ENCODE measurements at places on chromosomes 5 and 9.

DNA sequence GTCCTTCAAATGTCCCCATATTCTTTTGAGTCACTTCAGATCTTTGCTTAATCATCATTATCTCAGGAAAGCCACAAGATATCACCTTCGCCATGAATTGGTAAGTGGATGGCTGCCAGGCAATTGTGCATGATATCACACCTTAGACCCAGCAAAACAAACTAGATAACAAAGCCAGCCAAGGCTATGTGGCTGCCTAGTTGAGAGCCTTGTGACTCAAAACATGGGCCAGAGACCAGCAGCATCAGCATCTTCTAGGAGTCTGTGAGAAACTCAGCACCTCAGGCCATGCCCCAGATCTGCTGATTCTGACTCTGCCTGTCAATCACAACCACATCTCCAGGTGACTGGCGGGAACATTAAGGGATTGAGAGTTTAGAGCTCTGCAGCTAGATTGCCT is 82.8 kb downstream of the SLIT3 start:
- DNase-seq, result peak; percentile 32

DNA sequence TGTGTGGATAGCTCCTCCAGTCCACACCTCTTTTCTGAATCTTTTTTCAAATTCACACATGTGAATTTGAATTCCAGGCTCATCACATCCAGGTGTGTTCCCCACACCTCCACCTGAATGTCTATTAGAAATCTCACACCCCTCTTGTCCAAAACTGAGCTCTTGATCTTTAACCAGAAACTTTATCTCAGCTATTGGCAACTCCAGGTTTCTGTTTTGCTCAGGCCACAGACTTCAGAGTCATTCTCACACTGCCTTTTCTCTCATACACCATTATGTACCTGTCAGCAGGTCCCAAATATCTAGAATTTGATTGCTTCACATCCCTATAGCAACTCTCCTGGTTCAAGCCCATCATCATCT is 11.6 kb downstream of the NIPSNAP3B start:
- DNase-seq, result no peak

- no peak for DNase-seq
Measured at GRCh38 chr5:133995883-133996563, 8.8 kb downstream of the VDAC1 start.

DNA sequence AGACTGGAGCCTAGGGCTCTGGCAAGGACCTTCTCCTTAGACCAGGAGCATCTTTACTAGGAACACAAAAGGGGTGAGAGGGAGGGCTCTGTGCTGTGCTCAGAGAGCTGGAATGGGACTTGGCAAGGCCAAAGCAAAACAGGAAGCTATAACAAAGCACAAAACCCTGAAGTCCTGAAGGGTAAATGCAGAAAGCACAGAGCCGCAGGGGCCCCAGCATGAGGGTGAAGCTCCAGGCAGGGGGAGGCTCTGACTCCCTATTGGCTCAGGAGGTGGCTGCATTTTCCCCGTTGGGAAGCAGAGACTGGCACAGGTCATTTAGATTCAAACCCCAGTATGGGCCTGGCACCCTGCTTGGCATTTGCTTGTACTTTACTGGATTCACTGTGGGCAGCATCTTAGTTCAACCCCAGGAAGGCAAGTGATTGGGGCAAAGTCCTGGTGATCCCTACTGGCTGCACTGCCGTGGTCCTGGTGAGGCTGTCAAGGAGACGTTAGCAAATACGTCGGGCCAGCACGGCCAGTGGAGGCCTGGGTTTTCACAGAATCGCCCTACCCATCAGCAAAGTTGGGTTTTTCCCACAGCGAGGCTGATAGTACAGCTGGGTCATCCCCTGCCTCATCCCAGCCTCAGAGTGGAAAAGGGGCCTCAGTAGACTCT is 46.3 kb downstream of the GGTA1 start:
- no peak for DNase-seq

- DNase-seq, result no peak
Measured at GRCh38 chr9:908536-909205, 67.2 kb downstream of the DMRT1 start.

DNA sequence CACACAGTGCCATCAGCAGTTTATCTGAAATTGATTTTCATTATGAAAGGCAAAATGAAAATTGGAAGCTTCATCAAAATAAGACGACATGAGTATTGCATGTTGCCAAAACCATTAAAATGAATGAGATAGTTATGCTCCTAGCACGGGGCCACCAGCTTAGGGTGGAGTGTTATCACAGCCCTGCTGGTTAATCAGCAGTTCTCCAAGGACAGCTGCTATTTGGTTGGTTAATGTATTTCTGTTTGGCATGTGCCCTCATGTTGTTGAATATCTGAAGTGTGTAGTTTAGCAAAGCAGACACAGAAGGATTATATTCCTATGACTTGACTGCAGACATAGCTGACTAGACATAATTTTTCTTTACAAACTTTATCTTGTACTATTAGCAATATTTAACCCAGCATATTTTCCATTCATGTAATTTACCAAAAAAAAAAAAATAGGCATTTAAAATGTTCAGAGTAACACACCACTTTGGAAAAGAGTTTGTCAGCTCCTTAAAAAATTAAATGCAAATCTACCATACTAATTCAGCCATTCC is 98.6 kb upstream of the PIK3R1 start:
- DNase-seq, result no peak

DNA sequence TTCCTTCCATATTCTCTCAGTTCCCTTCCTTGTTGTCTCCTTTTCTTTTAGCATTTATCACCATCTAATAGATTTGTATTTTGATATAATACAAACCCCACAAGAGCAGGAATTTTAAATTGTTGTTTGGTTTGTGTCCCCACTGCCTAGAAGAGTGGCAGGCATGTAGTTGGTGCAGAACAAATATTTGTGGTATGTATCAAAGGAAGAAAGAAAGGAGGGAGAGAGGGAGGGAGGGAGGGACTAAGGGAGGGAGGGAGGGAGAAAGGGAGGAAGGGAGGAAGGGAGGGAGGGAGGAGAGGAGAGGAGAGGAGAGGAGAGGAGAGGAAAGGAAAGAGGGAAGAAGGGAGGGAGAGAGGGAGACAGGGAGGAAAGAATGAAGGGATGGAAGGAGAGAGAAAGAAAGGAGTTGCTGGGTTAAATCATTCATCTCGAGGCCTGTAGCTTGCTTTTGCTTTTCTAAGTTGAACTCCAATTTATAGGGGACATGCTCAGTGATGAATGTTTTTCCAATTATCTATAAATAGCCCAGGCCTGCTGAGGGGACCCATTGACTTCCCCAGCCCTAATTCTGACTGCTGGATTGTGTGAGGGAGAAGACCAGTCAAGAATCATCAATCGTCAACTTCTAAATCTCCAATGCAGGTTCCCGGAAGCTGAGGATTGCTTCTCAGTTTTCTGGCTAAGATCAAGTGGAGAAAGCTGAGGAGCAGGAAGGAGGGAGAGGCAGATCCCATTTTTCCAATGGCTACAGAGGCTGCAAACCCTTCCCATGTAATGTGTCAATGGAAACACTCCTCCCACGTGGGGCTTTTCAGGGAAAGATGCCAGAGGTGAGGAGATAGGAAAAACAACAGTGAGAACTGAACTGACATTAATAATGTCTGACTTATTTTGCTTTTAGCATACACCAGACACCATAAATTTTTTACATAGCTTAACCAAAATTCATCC is 320.7 kb downstream of the ASTN2 start:
- no peak for DNase-seq

Measured in retinal pigment epithelial cell (primary cell).